NCI-H2171 treated with DMSO at 0.1 percent for 48 hours (cell line): ENCODE measurements at places on chromosomes 5 and 9.

DNA sequence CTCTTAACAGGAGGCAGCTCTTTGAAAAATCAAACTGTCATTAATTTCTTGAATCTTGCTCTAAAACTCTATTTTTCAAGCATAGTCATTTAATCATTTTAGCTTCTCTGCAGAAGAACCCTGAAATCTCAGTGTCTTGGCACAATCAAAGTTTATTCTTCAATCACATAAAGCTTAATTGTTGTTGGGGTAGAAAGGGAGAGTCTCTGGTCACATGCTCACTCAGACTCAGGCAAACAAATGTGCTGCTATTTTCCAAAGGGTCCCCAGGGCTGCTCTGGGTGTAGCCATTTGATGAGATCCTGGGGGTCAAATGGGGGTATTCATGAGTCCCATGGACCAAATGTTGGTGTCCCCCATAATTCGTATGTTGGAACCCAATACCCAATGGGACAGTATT, 114.8 kb downstream of the MSX2 start:
- no peak for DNase-seq

DNA sequence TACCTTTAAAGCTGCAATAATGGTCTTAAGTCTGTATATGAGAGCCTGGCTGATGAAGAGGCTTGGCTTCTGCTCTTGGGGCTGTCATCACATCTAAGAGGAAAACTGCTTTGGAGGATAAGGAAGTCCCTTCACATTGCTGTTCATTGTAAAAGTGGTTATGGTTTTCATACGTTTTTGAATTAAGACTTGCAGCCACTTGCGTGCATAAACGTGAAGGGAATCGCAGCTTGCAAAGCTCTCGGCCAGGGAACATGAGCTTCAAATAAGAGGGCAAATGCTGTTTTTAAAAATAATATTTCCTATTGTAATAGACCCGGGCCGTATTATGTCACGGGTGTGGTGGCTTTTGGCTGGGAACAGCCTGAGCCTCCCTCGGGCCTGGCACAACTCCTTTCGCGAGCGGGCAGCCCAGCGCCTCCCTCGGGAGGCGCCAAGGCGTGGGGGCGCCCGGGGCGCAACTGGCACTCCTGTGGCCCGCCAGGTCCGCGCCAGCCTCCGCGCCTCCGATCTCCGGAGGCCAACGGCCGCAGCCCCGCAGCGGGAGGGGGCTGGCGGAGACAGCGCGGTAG, 538 bp upstream of the ARHGEF28 start:
- peak; percentile 50 for DNase-seq

GRCh38 chr9:72473474-72474261, 47.7 kb upstream of the TMC1 start:
- no peak for DNase-seq

- no peak for DNase-seq
Measured at GRCh38 chr5:33601881-33602280, 161.1 kb downstream of the TARS1 start.

- no peak for DNase-seq
Measured at GRCh38 chr5:74231697-74232096, 408.8 kb downstream of the ENC1 start.

DNA sequence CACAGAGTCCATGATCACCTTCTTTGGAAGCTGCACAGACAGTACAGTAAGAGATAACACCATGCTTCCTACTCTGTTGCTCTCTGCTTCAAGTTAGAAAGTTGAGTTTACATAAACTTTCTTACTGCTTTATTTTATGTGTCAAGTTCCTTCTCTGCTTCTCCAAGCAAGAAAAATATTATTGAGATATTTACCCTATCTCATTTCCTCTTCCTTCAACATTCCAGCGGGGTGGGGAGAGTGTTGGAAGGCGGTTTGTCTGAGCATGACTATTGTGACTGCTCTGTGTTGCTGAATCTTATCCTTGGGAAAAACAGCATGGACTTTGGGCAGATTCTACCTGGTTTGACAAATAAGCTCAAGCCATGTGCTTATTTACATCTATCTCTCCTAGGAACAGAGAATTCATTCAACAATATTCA, 66.9 kb upstream of the EPB41L4A start:
- no peak for DNase-seq

- no peak for DNase-seq
Measured at GRCh38 chr9:3608011-3608410, 82.2 kb upstream of the RFX3 start.

DNA sequence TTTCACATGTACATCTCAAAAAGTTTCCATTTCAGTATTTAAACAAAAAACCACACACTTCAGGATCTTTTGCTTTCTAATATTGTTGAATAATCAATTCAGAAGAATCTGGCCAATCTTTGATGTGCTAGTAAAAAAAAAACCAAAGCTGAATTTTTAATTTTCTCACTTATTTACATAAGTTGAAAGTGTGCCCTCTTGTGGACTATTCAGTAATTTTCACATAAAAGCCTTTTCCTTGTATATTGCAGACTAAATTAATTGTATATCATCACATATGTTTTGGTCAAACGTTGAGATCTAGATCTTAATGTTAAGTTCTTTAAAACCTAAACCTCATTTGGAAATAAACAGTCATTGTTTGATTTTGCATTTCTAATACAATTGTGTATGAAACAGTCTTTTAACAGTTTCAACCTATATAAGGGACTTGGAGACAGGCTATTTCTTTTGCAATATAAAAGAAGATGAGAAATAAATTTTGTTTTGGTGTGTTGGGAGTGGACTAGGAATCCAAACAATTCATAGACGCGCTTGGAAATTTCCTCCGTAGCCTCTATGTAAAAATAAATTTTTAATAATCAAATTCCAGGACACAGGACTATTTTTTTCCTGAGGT, 68.1 kb downstream of the NIPBL start:
- DNase-seq = peak; percentile 66

GRCh38 chr5:174798551-174798951, 74.2 kb downstream of the MSX2 start:
- DNase-seq = no peak

- no peak for DNase-seq
Measured at GRCh38 chr9:122376796-122377195, 6.0 kb downstream of the PTGS1 start.

DNA sequence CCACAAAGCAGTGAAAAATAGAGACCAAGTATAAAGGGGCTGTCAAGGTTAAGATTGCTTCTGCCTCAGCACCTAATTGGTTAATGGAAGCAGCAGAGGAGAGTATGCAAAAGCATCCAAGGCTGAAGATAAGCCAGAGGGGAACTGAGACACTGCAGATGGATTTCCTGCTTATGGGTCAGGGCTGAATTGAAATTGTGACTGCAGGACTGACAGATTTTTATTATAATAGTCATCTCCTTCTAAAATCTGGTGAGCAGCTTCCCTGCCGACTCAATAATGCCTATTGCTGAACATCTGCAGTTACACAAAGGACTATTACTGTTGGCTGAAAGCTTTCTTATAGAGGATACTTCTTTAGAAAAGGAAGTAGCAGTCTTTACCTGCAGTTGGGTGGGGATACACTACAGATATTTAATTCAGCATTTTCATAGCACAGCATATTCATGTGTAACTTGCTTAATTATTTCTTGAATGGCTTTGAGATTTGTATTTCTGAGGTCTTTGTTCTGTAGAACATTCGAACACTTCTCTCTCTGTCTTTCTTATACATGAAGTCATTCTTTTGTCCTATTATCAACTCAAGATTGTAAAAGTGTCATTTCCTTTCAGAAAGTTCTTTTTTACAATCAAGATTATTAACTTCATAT, 363.0 kb upstream of the RIOK2 start:
- no peak for DNase-seq

- no peak for DNase-seq
Measured at GRCh38 chr5:68176802-68177479, 38.6 kb upstream of the PIK3R1 start.

DNA sequence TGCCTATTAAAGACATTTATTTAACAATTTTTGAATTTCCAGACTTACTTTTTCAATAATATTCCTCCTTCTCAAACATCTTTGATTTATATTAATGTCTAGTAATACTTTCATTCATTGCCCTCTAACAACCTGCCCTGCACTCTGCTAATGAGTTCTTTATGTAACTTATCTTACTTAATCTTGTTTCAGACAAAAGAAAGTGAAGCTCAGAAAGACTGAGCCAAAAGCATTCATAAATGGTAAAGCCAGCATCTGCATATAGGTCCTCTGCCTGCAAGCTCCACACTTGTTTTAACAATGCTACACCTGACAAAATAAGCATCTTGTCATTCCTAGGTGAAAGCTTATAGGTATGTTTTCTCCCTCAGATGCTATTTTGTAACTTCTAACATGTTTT, 2.4 kb upstream of the TNPO1 start:
- DNase-seq = no peak

- peak; percentile 21 for DNase-seq
Measured at GRCh38 chr9:21326526-21327139, 8.6 kb downstream of the KLHL9 start.

DNA sequence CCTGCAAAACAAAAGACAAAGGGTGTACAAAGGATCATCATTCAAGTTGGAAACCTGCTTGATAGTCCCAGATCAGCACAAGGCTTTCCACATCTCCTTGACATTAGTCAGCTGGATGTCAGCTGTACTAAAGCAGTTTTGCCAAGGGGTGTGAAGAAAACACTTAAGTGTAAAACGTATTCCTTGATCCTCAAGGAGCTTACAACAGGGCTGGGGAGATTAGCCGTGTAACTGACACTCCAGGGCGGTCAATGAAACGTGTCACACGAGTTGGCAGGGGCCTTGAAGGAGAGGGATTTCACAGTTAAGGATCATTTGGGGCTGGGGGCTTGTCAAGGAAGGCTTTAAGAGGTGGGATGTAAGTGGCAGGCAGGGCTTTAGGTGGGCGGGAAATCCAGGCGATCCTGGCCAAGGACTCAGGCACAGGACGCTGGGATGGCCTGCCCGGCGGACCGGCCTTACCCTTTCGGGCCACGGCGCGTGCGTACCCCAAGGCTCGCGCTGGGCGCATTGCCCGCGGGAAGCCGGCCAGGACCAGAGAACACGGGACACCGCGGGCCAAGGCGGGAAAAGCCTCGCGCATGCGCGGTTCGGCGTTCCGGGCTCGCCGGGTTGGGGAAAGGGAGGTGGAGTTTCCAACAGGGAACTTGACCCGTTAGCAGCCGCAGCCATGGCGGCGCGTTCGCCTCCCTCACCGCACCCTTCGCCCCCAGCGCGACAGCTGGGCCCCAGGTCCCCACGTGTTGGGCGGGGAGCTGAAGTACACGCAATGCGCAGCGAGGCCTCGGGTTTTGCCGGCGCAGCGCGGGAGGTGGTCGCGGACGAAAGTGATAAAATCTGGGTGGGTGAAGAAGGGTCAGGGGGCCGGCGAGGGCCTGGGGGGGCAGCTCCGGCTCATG, at the start of gene CNTLN:
TSS of gene CNTLN (plus strand) at position 645 of the 899 bp plus-strand sequence. CDS start at position 671, 26 bp downstream.
- peak; percentile 74 for DNase-seq

- no peak for DNase-seq
Measured at GRCh38 chr9:17024129-17024528, 110.7 kb upstream of the CNTLN start.

DNA sequence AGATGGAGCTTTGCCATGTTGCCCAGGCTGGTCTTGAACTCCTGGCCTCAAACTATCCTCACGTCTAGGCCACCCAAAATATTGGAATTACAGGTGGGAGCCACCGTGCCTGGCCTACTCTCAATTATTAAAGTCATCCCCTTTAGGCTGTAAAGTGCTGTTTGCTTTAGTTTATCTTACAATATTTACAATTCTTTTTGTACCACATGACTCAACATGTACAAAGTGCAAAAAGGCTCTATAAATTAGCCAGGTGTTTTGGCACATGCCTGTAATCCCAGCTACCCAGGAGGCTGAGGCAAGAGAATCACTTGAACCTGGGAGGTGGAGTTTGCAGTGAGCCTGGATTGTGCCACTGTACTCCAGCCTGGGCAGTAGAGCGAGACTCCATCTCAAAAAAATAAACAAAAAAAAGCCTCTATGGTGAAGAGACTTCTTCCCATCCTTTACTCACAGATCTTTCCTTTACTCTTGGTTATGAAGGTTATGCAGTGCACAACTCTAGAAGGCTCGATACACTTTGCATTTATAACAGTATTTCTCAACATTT, 28.5 kb upstream of the MLLT3 start:
- no peak for DNase-seq

- no peak for DNase-seq
Measured at GRCh38 chr9:126955811-126956210, 41.2 kb downstream of the RALGPS1 start.

DNA sequence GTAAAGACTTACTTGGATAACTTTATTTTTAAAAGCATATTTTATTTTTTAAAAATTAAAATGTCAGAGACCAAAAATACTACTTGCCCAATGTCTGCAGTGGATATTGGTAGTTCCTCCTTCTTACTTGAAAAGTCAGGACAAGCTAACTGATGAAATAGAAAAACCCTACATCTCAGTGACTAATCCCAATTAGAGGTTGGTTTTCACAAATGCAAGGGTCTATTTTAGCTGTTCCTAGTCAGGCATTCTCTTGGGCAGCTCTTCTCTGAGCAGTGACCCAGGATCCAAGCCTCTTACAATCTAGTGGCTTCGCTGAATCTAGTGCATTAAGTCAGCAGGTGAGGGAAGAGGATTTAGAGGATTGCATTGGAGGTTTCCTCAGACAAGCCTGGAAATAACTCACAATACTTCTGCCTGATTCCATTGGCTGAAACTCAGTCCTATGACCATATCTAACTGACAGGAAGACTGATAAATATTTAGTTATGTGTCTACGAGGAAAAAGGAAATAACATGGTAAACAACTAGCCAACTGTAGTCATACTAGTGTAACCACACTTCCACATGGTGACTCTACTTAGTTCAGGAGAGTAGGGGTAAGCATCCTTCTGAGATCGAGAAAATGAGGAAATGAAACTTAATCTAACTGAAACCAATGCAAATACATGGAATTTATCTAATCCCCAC, 34.2 kb upstream of the MIER3 start:
- no peak for DNase-seq

GRCh38 chr5:150227606-150228273, 37.9 kb downstream of the SLC6A7 start:
- no peak for DNase-seq

GRCh38 chr9:121651295-121652020, at the start of gene DAB2IP:
TSS of gene DAB2IP (plus strand) at chr9:121651634. CDS start at chr9:121651776, 142 bp downstream.
- peak; percentile 54 for DNase-seq

DNA sequence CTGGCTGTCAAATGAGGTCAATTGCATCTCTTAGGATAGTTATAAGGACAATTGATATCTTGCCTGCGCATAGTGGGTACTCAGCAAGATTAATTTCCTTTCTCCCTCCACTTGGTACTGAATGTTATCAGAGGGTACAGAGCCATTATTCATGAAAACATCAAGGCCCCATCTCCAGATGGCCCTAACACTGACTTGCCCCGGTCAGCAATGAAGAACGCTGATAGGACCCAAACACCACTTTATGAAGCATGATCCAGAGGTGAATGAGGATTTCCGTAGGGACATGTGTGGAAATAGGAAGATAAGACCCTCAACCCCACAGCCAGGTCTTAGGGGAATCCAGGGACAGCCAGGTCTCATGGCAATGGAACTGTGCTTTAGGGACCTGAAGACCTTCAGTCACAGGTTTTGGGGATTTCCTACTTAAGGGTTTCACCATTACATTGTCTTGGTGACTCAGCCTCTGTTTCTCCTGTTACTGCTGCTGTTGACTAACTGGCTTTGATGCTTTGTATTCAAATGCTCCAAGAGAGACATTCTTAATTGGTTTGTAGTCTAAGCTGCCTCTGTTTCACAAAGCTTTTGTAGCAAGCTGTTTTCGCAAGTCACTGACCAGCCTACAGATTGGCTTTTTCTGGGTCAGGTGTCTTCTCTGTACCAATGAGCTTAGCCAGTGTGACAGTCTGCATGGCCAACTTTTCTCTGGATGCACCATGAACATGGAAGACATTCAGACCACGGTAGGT, 35.3 kb upstream of the IQGAP2 start:
- DNase-seq = no peak

GRCh38 chr5:55868846-55869245, 17.7 kb downstream of the IL31RA start:
- no peak for DNase-seq
